ENCODE measurements at places on chromosomes 1 and 21. TPM values are rescaled to one million over a fixed set of nuclear protein-coding genes. Genes with fewer than 3 reads are reported as not detected.

GRCh38 chr1:31985430-31985829 lies 28.2 kb upstream of the KHDRBS1 start:
- no peak for DNase-seq

DNA sequence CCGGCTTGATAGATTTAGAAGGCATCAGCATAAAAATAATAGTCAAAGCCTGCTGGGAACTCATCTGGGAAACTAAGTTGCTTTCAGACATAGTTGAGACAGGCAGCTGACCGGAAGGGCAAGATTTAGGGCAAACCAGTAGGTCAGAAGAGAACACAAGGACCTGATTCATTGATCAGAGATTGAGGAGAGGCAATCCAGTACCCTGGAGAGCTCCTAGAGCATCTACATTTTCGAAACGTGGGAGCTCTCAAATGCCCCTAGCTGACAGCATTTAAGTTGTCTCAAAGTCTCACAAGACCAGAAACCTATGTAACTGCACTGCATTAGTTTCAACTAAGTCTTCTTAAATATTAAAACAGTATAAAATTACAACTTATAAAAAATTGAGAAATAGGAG lies 22.9 kb upstream of the MTF2 start:
- no peak for DNase-seq

- peak; percentile 76 for DNase-seq
Observed at GRCh38 chr1:211630236-211631081, 45.0 kb downstream of the NEK2 start.

The RHD gene
- total RNA-seq: not detected

GRCh38 chr1:171973421-171973820 lies 132.1 kb downstream of the DNM3 start:
- no peak for DNase-seq

DNA sequence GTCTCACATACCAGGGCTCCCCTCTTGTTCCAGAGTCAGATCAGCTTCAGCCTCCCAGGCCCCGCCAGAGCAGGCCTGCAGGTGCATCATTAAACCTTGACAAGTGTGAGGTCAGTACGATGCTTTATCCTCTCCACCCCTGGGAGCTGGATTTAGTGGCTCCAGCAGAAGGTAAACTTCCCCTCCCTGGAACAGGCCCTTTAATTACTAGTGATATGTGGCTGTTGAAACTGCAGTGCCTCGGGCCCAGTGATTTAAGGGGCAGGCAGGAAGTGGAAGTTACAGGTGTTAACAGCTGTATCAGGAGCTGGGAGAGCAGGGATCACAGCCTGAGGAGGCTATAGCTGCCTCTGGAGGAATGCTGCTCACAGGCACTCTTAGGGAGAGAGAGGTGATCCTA lies 132.4 kb upstream of the KLHDC7A start:
- DNase-seq: no peak
